Caco-2 (cell line): ENCODE measurements at places on chromosomes 16 and 17.

GRCh38 chr16:23699100-23699499 is 13.9 kb downstream of the ERN2 start:
- DNase-seq, result no peak

DNA sequence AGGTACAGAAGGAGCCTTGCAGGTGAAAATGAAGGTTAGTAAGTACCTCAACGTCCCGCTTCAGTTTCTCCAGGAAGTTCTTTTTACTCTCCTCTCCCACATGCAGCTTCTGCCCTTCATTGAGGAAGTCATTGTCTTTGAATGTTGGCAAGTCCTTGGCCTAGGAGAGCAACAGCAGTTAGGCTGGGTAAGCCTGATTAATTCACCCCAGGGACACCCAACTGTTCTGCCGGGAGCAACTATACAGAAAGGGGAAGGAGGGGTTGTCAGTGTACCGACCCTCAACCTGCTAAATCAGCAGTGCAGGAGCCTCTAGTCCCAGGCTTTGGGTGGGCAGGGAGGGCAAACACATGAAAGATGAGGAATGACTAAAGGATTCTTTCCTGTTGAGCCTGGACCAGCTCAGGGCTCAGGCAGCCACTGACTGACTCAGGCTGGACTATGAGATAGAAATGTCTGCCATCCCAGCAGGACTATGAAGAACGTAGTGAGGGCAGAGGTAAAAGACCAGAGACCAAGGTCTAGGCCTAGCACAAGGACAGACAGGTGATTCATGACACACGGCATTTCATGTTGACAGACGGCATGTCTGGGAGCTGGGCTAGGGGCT is 21.6 kb downstream of the PIP4K2B start:
- DNase-seq, result no peak

DNA sequence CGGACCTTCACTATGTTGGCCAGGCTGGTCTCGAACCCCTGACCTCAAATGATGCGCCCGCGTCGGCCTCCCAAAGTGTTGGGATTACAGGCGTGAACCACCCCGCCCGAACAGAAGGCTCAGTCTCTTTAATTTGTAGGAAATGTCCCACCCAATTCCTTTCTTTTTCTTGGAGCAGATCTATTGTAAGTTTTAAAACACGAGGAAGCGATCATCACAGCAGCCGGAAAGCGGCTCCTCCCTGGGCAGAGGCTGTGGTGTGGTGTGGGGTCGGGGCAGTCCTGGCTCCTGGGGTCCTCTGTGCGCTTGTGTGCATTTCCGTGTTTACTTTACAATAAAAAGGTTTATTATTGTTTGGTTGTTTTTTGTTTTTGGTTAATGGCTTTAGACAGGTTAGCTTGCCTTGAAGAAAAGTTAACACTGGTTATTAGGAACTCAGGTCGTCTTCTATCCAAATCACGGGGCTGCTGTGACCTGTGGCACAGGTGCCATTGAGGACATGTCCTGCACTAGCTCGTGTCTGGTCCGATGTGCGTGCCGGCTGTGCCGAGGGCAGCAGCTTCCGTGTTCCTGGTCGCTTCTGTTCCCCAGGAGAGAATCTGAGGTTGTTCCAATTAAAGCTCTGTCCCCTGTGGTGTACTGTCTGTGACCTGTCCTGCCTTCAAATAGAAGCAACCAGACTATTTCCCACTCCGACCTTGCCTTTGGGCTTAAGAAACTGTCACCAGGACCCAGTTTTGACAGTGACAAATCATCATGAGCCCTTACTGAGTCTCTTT is 83.1 kb downstream of the SEC14L1 start:
- no peak for DNase-seq

GRCh38 chr16:56241596-56241995 is 50.3 kb downstream of the GNAO1 start:
- DNase-seq, result no peak

GRCh38 chr17:27430882-27431491 is 25.3 kb upstream of the KSR1 start:
- peak; percentile 84 for DNase-seq
